ENCODE measurements at places on chromosomes 16 and 17.

DNA sequence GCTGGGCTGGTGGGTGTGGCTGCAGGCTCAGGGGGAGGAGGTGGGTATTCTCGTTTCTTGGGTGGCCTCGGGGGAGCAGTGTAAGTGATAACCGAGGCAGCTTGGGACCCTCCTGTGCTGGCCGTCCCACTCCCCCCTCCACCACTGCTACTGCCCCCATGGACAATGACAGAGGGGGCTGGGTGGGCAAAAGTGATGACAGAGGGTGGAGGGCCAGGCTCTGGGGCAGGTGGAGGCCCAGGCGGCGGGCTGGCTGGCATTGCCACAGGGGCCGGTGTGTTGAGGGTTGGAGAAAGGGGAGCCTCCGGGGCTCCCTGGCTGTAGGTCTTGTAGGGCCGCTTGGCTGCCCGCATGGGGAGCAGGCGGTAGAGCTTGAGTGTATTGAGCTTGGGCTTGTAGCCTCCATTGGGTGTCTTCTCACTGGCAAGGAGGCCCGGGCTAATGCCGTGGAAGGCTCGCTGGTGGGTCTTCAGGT lies 16.0 kb downstream of the ZBTB4 start:
- DNase-seq = no peak

- DNase-seq = no peak
These were observed 42.4 kb downstream of the CEP112 start for GRCh38 chr17:66149562-66149961.

DNA sequence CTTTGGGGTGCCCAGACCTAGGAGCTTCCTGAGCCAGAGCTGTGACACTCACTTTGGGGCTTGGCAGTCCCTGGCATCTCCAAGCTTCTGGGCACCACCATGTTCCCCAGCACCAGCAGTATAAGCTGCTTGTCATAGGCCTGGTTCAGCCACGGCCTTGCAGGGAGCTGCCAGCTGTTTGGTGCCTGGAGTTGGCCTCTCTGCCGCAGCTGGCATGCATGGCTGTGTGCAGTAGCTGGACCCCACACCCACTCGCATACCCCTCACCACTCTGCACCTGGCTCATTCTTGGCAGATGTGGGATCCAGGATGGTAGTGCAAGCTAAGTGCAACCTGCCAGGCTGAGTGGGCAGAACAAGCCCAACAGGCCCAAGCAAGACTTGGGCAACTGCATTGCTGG lies 73.4 kb upstream of the BRD7 start:
- DNase-seq = no peak

DNA sequence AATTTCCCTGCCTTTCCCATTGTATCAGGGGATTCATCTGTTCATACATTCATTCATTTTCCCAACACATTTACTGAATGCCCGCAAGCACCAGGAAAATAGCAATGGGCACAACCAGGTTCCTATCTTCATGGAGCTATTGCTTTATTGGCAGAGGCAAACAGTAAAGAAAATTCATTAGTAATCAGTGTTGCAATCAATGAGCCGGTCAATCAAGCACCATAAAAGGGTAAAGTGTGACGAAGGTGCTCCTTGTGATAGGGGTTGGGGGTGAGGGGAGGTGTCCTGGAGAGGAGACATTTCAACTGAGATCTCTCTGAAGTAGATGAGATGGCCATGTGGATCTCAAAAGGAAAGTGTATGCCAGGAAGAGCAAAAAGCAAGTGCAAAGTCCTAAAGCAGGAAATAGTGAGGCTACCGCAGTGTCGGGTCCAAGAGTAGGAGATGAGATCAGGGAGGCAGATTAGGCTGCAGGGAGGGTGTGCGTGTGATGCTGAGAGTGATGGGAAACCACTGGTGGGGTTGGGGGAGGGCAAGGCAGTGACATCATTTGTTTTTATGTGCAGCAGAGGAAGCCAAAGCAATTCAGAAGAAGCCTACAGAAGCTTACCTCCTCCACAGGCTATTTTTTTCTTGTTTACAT lies 28.4 kb downstream of the CDH13 start:
- no peak for DNase-seq

Data from NCI-H1436 treated with DMSO at 0.1 percent for 48 hours (cell line).